ENCODE measurements at places on chromosomes 11 and 22. TPM values are rescaled to one million over a fixed set of nuclear protein-coding genes. Genes with fewer than 3 reads are reported as not detected.

- H3K27ac ChIP-seq: no peak overlapping the region
- H3K27me3 ChIP-seq: peaks cover 79% of the 10 kb centered on the region
- peaks cover 41% of the 10 kb centered on the region for H3K4me1 ChIP-seq
- no peak for DNase-seq
- no peak overlapping the region for H3K4me3 ChIP-seq
Observed at GRCh38 chr11:86802146-86802545, 1.8 kb downstream of the PRSS23 start.

GRCh38 chr22:25366408-25366807, 147.0 kb downstream of the CRYBB2 start:
- no peak overlapping the region for H3K4me3 ChIP-seq
- no peaks in the 10 kb centered on the region for H3K27me3 ChIP-seq
- H3K4me1 ChIP-seq: peaks cover 2% of the 10 kb centered on the region

DNA sequence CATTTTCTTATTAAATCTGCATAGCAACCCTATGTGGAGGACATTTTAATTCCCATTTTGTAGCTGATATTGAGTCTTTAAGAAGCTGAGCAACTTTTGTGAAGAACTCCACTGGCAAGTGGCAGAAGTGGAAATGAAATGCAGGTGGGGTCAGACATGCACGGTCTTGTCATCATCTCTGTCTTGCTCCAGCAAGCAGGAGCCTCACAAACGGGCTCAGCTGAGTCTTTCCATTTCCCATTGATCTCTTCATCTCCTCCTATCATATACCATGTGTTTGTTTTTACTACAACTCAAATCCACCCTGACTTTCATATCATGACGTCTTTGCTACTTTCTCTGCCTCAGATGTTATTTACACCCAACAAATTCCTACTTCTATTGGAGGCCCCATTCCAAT, 97.9 kb upstream of the TENM4 start:
- no peak overlapping the region for H3K4me3 ChIP-seq
- H3K27ac ChIP-seq: no peak overlapping the region
- peaks cover 6% of the 10 kb centered on the region for H3K27me3 ChIP-seq
- no peaks in the 10 kb centered on the region for H3K4me1 ChIP-seq
- DNase-seq: no peak
- H3K36me3 ChIP-seq: no peaks in the 10 kb centered on the region

The KIF18A gene
- 21.8 TPM for total RNA-seq

The APOBEC3B gene
- total RNA-seq: 3.4 TPM

The CHRDL2 gene
- not detected for total RNA-seq

The CD6 gene
- 167 TPM for total RNA-seq

The MFRP gene
- total RNA-seq: not detected

The GGTLC3 gene
- total RNA-seq: not detected

All from activated naive CD8-positive, alpha-beta T cell treated with anti-CD3 and anti-CD28 coated beads for 36 hours (primary cell).